Frontal cortex (tissue), 4 donors: ENCODE measurements at places on chromosomes 11 and 22. TPM values are rescaled to one million over a fixed set of nuclear protein-coding genes. Genes with fewer than 3 reads are reported as not detected.
A peak's percentile ranks its signal among the peaks of the same experiment; 100 is the strongest.

The POLD4 gene
- 3.7 TPM for total RNA-seq

The USP2 gene
- total RNA-seq = 2.4 TPM

The GRM5 gene
- total RNA-seq = 149 TPM

The HTR3B gene
- 0.41 TPM for total RNA-seq

The ABCG4 gene
- 2.0 TPM for total RNA-seq

The PGR gene
- under 0.01 TPM for total RNA-seq

The SIK3 gene
- 27.3 TPM for total RNA-seq

The TRIM34 gene
- total RNA-seq = 1.6 TPM

GRCh38 chr22:32218470-32218869, 13.6 kb upstream of the RFPL2 start:
- DNase-seq = no peak

GRCh38 chr11:1873048-1873812, 18.5 kb downstream of the PRR33 start:
- DNase-seq = no peak

- peak; percentile 49 for DNase-seq
These were observed 758 bp downstream of the GALNT18 start for GRCh38 chr11:11620921-11621572.

GRCh38 chr11:130711193-130711592, 205.1 kb downstream of the SNX19 start:
- no peak for DNase-seq

DNA sequence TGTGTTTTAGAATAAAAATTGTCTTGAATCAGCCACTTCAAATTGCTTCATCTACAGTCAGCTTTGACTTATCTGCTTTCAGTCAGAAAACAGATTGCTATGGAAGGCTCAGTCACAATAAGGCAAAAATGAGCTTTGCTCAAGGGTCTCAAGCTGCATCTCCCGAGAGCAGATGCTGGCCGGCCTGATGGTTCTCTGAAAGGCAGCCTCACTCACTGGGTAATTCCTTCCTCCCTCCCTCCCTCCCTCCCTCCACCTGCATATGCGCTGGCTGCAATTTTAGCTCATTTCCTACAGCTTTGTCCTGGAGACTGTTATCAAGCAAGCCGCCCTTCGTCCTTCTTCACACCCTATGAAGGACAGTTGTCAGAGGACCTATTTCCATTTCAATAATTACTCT, 1.6 kb upstream of the IZUMO1R start:
- no peak for DNase-seq

- DNase-seq = no peak
These were observed 42.7 kb downstream of the NECTIN1 start for GRCh38 chr11:119686177-119686882.

- no peak for DNase-seq
These were observed 7.1 kb upstream of the TPST2 start for GRCh38 chr22:26597026-26597425.

DNA sequence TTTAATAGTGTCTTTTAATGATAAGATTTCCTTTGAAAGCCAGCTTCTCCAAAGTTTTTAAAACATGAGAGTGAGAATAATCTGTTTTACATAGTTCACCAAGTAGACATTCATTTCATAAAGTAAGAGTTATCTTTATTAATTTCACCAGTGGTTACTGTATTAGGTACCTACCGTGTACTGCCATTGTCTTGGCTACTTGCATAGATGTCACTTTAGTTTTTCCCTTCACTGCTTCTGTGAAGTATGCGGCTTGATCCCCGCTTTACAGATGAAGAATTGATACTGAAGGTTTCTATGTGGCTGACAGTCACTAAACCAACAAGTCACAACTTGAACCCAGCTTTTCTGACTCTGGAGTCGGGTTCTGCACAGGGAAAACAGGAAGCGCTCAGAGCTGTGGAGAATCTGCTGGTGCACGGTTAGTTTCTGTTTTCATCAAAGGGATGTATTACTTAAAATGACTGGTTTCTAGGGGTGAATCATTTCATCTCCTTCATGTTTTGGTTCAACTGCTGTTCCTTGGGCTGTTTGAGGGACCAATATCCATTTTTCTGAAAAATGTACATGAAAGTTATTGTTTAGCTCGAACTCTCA, 39.3 kb upstream of the MYO18B start:
- no peak for DNase-seq

- DNase-seq = no peak
These were observed 5.1 kb upstream of the KLHL35 start for GRCh38 chr11:75437966-75438659.

DNA sequence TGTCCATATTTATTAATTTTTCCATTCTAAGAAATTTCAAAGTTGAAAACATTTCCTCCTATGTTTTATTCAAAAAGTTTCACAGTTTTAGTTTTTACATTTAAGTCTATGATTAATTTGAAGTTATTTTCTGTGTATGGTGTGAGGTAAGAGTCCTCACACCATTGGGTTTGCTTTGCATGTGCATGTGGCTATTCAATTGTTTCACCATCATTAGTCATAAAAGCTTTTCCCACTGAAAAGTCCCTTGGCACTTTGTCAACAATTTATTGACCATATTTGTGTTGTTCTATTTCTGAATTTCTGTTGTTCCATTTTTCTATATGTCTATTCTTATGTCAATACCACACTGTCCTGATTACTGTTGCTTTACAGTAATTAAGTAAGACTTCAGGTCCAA, 186.5 kb downstream of the KIF18A start:
- DNase-seq = no peak

DNA sequence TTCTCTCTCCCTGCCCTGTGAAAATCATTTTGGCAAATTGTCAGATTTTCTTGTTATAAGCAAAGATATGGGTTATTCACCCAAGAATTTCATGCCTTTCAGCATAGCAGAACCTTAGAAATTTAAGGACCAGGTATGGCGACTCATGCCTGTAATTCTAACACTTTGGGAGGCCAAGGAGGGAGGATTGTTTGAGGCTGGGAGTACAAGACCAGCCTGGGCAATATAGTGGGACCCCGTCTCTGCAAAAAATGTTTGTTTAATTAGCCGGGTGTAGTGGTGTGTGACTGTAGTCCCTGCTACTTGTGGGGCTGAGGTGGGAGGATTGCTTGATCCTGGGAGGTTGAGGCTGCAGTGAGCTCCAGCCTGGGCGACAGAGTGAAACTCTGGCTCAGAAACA, 27.6 kb downstream of the APLP2 start:
- DNase-seq = no peak

- DNase-seq = peak; percentile 85
These were observed 4.5 kb downstream of the LRRC75B start for GRCh38 chr22:24588381-24588756.

- no peak for DNase-seq
These were observed 19.0 kb downstream of the CHST1 start for GRCh38 chr11:45646275-45646927.

DNA sequence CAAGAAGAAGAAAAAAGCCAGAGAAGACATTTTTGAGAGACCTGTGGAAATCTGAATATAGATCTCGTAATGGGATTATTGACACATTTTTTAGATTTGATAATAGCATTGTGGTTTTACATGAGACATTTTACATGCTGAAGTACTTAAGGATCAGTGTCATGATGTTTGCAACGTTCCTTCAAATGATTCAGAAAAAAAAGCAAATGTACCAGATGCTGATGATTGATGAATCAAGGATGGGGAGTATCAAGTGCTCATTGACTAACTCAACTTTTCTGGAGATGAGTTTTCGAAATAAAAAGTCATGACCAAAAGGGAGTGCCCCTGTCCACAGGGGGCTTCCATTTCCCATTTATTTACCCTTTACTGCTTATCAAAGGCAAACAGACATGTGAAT, 207.0 kb upstream of the SORL1-AS1 start:
- no peak for DNase-seq

GRCh38 chr11:11057472-11057854, 199.6 kb upstream of the ZBED5 start:
- no peak for DNase-seq

- DNase-seq = no peak
These were observed 1.4 kb upstream of the C22orf39 start for GRCh38 chr22:19448739-19449421.

GRCh38 chr11:76510060-76511047, 65.5 kb downstream of the EMSY start:
- no peak for DNase-seq

- no peak for DNase-seq
These were observed 5.5 kb upstream of the DRG1 start for GRCh38 chr22:31393893-31394292.
